ENCODE measurements at places on chromosomes 1 and 21.

- DNase-seq, result peak; percentile 97
These were observed 19.4 kb downstream of the PLEKHM2 start for GRCh38 chr1:15703562-15703961.

DNA sequence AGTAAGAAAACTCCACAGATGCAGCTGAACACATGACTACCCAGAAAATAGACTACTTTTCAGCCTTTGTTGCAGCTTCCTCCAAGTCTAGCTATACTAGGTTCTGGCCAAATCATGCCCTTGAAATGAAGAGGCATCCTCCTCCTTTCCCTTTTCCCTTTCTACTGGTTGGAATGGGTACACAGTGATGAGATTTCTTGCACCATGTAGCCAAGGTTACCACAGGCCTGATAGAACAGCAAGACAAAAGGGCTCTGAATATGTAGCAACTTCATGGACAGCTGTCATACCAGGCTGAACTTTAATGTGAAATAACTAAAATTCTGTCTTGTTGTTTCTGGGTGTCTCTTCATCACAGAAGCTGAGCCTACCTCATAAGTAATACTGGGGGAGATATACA lies 146.5 kb downstream of the PDE4B start:
- no peak for DNase-seq

DNA sequence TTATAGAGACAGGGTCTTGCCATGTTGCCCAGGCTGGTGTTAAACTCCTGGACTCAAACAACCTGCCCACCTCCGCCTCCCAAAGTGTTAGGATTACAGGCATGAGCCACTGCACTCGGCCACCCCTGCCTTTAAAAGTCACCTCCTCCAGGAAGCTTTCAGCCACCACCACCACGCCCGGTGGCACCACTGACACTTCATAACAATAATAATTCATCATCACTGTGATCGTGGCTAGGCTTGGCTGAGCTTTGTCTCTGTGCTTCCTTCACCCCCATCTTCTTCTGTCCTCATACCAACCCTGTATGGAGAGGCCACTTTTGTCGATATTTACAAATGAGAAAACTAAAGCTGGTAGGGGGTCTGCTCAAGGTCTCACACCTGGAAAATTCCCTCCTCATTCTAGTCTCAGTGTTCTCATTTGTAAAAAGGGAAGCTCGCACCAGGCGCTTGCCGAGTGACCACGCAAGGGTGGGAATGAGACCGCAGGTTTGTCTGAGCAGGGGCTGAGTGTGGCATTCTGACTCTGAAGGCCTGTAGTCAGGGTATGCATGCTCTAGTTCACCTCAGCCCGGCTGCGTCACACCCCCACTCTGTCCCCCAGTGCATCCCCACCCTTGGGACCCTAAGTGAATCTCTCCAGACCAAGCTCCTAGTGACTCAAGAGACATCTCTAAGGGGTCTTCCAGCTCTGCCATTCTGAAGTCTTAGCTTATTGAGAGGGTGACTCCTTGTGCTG lies 12.9 kb upstream of the EPHA2 start:
- DNase-seq, result no peak

DNA sequence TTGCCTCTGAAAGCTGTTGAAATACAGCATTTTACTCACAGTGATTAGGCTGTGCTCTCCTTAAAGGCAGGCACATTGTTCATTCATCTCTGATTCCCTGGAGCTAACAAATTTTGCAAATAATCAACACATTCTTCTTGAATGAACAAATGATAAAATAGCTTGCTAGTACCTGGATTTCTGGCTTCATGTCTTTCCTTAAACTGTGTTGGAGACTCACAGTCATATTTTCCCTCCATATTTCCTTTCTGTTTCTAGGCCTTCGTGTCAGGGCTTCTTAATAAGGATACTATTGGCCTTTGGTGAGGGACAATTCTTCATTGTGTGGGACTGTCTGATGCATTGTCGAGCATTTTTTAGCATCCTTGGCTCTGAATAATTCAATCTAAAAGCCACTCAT lies 9.7 kb downstream of the HSD11B1 start:
- DNase-seq, result no peak

GRCh38 chr1:247113094-247113497 lies 8.9 kb upstream of the ZNF669 start:
- peak; percentile 22 for DNase-seq

All from fibroblast of mammary gland (primary cell).